ENCODE measurements at places on chromosomes 11 and 22.

GRCh38 chr11:113715882-113716625 lies 9.9 kb upstream of the TMPRSS5 start:
- no peak for DNase-seq

- no peak for DNase-seq
Measured at GRCh38 chr11:14593671-14594070, 49.9 kb upstream of the PDE3B start.

GRCh38 chr11:34706709-34707461 lies 86.0 kb downstream of the EHF start:
- DNase-seq, result no peak

DNA sequence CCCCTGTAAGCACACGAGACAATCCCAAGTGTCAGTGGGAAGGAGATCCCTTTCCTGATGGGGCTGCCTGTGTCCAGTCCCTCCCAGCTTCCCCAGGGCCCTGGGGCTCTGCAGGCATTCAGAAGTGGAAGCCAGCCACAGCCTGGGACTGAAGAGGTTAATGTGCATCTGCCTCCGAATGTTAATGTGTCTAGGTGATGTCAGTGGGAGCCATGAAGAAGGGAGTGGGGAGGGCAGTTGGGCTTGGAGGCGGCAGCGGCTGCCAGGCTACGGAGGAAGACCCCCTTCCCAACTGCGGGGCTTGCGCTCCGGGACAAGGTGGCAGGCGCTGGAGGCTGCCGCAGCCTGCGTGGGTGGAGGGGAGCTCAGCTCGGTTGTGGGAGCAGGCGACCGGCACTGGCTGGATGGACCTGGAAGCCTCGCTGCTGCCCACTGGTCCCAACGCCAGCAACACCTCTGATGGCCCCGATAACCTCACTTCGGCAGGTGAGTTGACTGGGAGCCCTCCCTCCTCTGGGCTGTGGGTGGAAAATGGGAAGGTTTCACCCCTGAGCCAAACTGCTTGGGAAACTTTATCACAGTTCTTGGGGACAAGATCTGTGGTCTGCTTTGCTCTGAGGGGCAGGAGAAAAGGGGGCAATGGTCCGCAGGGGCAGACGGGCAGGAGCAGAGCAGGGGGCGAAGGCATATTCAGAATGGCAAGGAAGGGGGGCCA lies at the start of gene MCHR1:
TSS of gene MCHR1 (plus strand) at position 236 of the 715 bp plus-strand sequence. CDS start at position 405, 169 bp downstream.
- DNase-seq, result no peak

GRCh38 chr11:34707462-34707840 lies 86.6 kb downstream of the EHF start:
- no peak for DNase-seq

DNA sequence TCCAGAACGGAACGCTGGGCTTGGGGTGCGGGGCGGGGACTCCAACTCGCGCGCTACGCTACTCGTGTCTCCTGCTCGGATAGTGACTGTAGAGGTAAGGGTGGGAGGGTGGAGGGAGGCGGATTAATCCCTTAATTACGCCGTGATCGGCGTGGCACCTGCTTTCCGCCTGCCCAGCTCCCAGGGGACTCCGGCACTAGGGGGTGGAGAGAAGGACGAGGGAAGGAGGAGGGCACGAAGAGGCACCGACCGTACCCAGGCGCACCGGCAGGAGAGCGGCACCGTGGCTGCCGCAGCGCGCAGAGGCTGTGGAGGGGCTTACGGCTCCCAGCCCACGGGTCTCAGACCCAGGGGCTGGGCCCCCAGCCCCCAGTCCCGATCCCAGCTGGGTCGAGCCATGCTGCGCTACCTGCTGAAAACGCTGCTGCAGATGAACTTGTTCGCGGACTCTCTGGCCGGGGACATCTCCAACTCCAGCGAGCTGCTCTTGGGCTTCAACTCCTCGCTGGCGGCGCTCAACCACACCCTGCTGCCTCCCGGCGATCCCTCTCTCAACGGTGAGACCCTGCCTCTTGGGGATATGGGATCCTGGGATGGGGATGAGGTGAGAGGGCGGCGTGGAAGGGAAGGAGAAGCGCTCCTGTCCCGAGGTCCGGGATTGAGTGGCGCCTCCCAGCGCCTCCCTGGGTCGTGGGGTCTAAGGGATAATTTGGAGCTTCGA lies at the start of gene ROBO3:
TSS of gene ROBO3 (plus strand) at position 252 of the 721 bp plus-strand sequence. CDS start at position 398, 146 bp downstream.
- no peak for DNase-seq

DNA sequence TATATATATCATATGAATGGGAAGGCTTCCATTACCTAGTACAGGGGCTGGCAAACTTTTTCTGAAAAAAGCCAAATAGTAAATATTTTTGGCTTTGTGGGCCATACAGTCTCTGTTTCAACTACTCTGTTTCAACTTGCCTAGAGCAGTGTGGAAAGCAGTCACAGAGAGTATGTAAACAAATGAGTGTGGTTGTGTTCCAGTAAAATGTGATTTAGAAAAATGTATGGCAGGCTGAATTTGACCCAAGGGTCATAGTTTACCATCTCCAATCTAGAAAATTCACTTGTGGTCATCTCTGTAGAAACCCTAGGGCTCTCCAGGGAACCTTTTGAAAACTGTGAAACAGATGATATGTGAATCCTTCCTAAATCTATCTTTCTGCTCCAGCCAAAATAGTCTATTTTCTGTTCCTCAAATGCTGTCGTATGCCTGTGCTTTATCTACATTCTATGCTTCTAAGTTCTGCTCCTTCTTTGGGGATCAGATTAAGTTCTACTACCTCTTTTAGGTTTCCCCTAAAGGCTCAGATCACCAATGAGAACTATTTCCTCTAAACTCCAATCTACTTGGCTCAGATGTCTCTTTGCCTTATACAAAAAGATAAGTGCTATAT lies 356.2 kb downstream of the METTL15 start:
- DNase-seq, result no peak

DNA sequence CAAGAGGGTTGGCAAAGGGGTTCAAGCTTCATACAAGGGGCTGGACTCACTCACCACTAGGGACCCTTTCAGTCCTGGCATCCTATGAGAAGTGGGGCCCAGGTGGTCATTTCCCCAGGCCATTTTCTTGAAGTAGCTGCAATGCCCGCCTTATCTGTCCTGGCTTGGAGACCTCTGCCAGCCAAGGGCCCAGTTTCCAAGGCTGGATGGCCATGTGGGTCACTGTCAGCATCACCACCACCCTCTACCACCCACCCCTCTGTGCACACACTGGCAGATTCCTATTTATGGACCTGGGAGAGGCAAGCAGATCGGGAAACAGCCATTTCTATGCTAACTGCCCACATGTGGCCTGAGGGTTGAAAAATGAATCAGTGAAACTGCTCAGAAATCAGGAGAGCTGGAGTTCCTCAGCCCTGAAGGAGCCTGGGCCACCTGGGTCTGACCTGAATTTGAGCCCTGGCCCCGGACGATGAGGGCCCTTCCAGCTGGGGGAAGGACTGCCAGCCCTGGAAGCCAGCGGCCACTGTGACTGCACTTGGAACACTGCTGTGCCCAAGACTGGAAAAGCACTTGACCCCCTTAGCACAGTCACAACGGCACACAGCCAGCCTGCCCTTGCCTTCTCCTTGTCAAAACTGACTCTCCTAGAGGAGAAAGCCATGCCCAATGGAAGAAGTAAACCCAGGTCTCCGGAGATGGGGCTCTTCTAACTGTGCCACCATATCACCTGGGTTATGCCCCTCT lies 442.2 kb downstream of the BUD13 start:
- no peak for DNase-seq

DNA sequence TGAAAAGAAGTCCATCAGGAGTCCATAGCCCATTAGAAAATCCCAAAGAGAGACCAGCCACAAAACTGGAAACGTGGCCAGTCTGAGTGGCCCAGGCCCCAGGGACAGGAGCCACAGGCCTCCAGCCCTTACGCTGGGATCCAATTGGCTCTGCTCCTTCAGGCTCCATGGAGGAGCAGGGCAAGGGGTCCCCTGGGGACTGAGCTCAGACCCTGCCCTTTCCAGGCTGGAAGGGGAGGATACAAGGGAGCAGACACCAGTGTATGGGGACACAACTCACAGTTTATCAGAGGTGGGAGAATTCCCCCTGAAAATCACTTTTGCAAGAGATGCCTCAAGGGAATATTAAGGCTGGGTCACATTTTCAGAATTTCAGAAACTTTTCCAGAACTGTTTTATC lies 227.5 kb downstream of the NTM start:
- DNase-seq, result no peak

DNA sequence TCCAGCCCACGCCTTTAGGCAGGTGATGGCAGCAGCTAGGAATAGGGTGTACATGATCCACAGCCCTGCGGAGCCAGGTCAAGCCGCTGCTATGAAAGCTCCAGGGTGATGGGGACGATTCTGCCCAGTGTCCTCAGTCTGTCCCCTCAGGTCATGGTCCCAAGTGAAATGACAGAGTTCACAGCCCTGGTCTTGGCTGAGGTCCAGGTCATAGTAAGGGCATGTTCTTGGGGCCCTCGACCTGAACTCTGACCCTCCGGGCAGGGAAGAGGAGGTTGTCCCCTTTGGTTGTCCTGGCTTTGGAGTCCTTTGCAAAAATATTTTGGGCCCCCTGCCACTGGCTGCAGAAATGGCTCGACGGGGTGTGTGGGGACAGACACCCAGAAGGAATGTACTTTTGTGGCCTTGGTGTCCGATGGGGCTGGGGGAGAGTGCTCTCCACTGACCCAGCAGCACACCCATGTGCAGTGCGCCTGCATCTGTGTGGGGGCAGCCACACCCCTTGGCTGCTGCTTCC lies 7.3 kb downstream of the C22orf31 start:
- no peak for DNase-seq
